ENCODE measurements at places on chromosomes 11 and 22.
A peak's percentile ranks its signal among the peaks of the same experiment; 100 is the strongest.

DNA sequence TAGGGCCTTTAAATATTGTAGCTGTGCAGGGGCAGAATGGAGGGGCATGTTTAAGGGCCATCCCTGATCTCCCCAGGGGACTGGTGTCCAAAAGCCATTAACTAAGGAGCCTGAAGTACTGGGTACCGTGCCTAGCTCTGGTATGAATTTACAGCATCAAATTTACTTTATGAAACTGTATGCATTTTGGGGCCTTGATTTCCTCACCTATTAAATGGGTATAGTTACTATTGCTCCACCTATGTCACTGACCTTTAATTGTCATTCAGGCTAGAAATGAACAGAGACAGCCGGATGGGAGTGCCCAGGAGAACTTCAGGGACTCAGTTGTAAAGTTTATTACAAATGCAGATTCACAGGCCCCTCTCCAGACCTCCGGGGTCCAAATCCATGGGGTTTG is 11.8 kb upstream of the TP53I11 start:
- DNase-seq, result no peak

DNA sequence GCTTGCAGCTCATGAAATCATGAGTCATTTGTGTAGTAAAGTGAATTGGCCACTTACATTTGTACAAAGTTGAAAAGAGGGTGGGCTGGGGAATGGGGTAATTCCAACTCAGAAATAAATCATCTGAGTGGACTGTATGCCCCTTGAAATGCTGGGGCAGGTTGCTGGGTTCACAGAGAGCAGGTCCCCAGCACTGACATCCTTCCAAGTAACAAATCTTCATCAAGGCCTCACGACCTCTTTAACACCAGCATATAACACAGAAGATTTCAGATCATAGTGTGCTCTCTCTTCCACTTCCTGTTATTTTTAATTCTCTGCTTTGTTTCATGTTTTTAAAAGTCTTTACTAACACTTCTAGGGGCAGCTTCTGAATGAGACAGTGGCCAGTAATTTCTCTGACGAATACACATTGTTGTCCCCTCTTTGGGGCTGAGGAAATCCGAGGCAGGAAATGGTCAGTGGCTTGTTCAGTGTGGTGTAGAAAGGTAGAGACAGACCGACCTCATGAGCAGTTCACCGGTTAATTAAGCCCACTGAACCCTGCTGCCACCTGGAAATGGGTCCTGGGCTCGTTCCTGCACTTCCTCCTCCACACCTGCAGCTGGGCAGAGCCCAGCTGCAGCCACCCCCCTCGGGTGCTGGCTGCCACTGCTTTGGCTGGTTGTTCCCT is 127.7 kb downstream of the MAML2 start:
- DNase-seq, result peak; percentile 19

DNA sequence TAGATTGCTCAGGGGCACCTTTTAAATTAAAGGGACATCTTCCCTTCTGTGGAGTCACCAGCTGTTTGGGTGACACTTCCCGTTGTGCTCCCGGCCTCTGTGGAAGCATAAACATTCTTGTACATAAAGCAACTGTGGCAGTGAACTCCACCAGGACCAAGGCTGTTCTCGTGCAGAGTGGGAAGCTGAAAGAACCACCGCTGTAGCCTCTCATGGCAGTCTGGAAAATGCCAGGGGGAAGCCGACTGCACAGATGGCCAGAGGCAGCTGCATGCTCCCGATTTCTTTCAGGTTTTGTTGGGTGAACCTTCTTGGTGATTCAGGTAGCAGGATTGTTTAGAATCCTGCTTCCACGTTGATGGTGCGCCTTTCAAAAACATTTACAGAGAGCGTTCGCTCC is 10.3 kb downstream of the UBASH3B start:
- no peak for DNase-seq

- DNase-seq, result no peak
Observed at GRCh38 chr11:84471501-84471900, 1155.6 kb downstream of the DLG2 start.

- DNase-seq, result no peak
Observed at GRCh38 chr22:43667656-43668055, 144.4 kb downstream of the EFCAB6 start.

- no peak for DNase-seq
Observed at GRCh38 chr11:5291207-5291838, 10.4 kb downstream of the OR51B4 start.

DNA sequence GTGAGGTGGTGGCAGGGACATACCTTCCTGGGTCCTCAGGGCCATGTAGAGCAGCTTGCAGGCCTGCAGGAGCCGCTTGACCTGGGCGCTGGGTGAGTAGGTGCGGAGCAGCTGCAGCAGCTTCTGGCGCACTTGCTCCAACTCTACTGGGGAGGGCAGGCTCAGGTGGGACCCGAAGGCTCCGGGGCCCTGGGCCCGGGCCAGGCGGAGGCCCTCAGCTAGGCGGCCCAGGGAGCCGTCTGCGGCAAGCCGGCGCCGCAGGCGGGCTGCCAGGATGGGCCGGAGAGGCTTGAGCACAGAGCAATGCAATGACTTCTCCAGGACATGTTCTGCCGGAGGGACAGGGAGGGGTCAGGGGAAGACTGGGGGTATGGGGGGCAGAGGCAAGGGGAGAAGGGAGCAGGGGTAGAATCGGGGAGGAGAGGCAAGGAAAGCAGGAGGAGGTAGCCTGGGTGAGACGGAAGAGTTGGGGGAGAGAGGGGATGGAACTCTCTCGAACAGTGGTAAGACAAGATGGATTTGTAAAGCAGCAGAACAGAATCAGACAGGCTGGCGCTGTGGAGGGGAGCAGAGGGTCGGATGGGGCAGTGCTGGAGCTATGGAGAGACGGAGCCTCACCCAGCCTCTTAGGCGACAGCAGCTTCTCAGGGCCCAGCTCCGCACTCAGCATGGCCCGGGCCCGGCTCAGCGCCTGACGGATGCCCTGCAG is 2.2 kb downstream of the RIN1 start:
- no peak for DNase-seq

GRCh38 chr11:1860108-1860507 is 7.2 kb downstream of the LSP1 start:
- DNase-seq, result no peak

GRCh38 chr11:55707029-55707428 is 45.0 kb downstream of the OR4C6 start:
- DNase-seq, result no peak

DNA sequence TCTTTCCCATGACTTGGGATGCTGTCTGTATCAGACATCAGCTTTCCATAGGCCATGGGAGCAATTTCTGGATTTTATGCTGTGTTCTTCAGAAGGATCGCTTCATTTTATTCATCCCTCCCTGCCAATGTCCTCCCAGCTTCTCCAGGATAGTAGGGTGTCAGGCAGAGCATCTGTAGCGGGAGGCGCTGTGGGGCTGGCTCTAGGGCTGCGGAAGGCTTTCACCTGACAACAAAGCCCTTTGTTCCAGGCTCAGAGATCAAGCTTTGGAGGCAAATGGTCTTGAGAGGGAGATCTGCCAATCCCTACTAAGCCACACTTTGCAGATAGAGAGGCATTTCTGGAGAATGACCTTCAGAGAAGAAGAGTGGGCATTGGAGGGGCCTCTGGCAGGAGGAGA is 29.5 kb upstream of the FTH1 start:
- DNase-seq, result no peak

- DNase-seq, result no peak
Observed at GRCh38 chr11:111408789-111409727, 30.0 kb upstream of the POU2AF1 start.

GRCh38 chr11:133968300-133968699 is 11.5 kb upstream of the IGSF9B start:
- DNase-seq, result peak; percentile 84

DNA sequence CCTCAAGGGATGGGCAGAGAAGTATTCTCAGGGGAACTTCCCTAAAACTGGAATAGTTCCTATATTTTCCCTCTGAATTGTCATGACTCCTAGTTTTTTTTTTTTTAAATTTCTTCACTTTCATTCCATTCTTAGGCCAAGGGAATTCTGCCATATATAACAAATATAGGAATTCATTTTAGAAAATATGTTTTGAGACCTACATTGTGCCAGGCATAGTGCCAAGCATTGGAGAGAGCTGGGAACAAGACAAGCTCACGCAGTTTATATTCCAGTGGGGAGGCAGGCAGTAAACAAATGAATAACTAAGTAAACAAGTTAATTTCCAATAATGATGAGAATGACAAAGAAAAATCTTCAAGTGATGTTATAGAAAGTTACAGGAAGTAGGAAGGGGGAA is 2.6 kb upstream of the NPTXR start:
- DNase-seq, result no peak

- DNase-seq, result no peak
Observed at GRCh38 chr11:102171101-102171500, 60.9 kb downstream of the YAP1 start.

GRCh38 chr22:32634421-32634981 is 159.9 kb downstream of the FBXO7 start:
- DNase-seq, result no peak

- no peak for DNase-seq
Observed at GRCh38 chr22:49081261-49081666, 746.4 kb downstream of the BRD1 start.

DNA sequence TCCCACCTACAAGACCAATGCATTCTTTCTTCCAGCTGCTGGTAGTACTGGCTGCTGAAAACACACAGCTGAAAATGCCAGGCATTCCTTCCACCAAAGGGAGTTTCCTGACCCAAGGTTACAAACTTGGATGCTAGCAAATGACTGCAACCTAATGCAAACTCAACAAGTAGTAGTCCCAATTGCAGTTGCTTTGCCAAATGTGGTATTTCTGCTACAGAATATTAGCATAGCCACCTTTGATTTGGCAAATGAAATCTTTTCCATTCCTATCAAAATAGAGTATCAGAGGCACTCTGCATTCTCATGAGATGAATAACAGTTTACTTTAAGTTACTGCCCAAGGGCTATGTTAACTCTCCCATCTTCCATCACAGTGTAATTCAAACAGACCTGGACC is 172.0 kb upstream of the ARHGAP42 start:
- no peak for DNase-seq

GRCh38 chr11:110812086-110812733 is 100.0 kb upstream of the ARHGAP20 start:
- DNase-seq, result no peak

DNA sequence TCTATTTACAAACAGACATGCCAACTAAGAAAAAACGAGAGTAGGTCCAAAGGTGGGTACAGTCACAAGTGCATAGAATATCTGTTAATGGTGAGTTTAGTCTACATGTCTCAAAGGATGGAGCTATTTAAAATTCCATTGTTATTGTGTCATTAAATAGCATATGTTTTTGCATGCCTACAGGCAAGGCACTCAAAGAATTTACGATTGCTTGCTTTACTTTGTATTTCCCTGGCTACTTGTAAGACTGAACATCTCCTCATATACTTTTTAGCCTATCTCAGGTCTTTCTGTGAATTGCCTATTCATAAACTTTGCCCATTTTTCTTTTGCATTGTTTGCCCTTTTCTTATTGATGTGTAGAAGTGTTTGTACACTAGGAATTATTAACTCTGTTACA is 39.7 kb downstream of the DEUP1 start:
- no peak for DNase-seq

GRCh38 chr11:19597876-19598275 is 114.8 kb upstream of the NAV2 start:
- peak; percentile 14 for DNase-seq

GRCh38 chr22:47901911-47902310 is 1139.5 kb downstream of the TBC1D22A start:
- no peak for DNase-seq

DNA sequence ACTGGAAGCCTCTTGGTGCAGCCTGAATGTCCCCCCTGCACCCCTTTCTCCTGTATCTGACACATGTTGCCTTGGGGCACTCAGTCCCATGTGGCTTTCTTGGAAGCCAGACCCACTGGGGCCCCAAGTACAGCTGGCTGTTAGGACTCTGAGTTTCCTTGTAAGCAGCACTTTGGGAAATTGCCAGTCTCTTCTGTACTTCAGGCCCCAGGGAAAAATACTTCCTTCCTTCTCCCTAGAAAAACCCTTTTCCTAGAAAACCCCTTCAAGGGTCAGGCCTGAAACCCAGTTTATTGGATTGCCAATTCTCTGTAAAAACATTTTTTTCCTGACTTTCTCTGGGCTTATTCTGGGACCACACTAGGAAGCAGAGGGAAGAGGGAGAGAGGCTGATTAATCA is 360.3 kb downstream of the TENM4 start:
- no peak for DNase-seq

- no peak for DNase-seq
Observed at GRCh38 chr11:60994541-60995080, 23.1 kb downstream of the CD6 start.

GRCh38 chr11:67666303-67666645 is 8.1 kb downstream of the ALDH3B2 start:
- DNase-seq, result no peak

- DNase-seq, result no peak
Observed at GRCh38 chr11:116388146-116388545, 384.6 kb downstream of the BUD13 start.

- no peak for DNase-seq
Observed at GRCh38 chr11:90124946-90125345, 9.5 kb upstream of the NAALAD2 start.

- no peak for DNase-seq
Observed at GRCh38 chr11:69593851-69594250, 47.1 kb upstream of the CCND1 start.

GRCh38 chr22:35554297-35554845 is 13.7 kb downstream of the RASD2 start:
- no peak for DNase-seq

DNA sequence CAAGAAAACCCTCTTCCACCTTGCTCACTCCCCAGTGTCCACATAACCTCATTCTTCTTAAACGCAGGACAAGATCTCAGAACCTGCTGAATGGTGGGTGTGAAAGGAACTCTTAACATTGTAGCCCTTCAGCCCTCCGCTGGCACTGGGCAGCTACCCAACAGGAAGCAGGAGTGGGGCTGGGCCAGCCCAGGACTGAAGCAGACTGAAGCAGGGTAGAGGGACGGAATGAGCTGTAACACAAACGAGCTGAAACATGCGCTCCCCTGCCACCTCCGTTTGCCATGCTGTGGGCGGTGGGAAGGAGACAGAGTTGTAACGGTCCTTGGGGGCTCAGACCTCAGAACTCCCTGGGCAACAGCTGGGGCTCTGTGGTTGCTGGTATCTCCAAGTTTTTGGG is 23.6 kb downstream of the NPAT start:
- no peak for DNase-seq

DNA sequence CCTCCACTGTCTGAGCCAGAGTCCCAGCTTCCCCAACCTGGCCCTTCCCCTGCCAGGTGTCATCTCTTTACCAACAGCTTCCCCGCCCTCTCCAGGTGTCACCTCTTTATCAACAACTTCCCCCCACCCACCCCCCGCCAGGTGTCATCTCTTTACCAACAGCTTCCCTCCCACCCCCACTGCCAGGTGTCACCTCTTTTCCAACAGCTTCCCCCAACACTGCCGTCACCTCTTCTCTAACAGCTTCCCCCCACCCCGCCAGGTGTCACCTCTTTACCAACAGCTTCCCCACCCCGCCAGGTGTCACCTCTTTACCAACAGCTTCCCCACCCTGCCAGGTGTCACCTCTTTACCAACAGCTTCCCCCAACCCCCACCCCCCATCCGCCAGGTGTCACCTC is 29.8 kb upstream of the TTLL12 start:
- no peak for DNase-seq

Data from nephron progenitor cell (in vitro differentiated cells).